ENCODE measurements at places on chromosomes 4 and X.

GRCh38 chrX:69189576-69190371 is 24.5 kb upstream of the PJA1 start:
- no peak for DNase-seq

DNA sequence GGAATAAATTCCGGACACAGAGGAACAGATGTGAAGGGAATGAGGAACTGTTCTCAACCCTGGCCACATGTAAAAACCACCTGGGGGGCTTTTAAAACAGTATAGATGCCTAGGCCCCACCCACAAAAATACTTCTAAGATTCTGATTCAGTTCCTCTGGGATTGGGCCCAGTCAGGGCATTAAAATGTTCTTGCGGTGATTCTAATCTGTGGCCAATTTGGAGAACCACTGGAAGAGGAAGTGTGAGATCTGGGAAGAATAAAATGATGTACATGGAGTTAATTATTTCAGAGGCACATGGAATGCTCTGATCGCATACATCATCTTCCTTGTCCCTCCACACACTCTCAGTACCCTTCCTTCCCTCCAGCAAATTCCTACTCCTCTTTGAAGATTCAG is 192.2 kb downstream of the APBB2 start:
- no peak for DNase-seq

DNA sequence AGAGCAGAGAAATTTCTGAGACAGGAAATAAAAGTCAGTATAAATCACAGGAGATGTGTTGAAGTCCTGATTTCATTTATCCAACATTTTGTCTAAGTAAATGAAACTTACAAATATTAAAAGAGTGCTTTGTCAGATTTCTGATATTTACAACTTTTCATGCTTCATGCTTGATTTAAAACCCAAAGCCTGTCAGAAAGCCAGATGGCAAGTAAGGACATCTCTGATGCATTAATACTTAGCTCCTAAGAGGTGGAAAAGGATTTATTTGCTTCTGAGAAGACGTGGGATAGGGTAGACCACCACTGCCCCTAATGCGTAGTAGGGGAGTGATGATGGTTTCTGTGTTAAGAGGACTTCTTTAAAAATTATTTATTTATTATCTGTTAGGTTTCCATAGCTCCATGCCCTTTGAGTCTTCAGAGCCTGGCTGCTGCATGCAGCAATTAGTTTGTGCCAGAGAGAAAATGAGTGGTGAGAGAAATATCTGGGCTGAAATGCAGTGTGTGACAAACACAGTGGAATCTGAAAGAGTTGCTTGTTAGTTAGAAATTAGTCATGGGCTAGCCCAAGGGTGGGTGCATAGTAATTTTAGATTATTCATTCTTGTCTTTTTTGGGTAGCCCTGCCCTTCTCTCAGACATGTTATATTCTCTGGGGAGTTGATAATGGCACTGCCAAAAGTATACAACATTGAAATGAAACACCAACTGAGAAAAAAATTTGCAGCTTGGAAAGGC is 333.8 kb downstream of the C4orf33 start:
- no peak for DNase-seq

- no peak for DNase-seq
Measured at GRCh38 chrX:136608295-136608933, 39.5 kb upstream of the CD40LG start.

DNA sequence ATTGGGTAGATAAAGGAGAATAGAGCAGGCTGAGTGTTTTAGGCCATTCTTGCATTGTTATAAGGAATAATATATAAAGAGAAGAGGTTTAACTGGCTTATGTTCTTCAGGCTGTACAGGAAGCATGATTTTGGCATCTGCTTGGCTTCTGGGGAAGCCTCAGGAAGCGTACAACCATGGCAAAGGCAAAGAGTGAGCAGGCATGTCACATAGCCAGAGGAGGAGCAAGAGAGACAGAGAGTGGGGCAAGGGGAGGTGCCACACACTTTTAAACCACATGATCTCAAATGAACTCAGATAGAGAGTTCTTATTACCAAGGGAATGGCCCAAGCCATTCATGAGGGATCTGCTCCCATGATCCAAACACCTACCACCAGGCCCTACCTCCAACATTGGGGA is 4.4 kb upstream of the METTL14 start:
- DNase-seq = no peak

All from stimulated activated CD8-positive, alpha-beta memory T cell treated with anti-CD3 and anti-CD28 coated beads, Interleukin-12 subunit alpha, Interleukin-12 subunit beta, amount 100 ng/mL, for 1 hour (primary cell).